Cortex of kidney (tissue), 1 donor: ENCODE measurements at places on chromosomes 11 and 22.

- no peak for DNase-seq
Measured at GRCh38 chr11:9571071-9571762, 2.3 kb upstream of the WEE1 start.

GRCh38 chr11:70824605-70825245 is 426.4 kb downstream of the CTTN start:
- DNase-seq, result no peak

- no peak for DNase-seq
Measured at GRCh38 chr11:75394085-75394840, 5.1 kb upstream of the RPS3 start.

GRCh38 chr11:64443001-64443400 is 84.0 kb downstream of the RPS6KA4 start:
- DNase-seq, result no peak

- DNase-seq, result no peak
Measured at GRCh38 chr11:60918939-60919265, 4.9 kb downstream of the TMEM109 start.

DNA sequence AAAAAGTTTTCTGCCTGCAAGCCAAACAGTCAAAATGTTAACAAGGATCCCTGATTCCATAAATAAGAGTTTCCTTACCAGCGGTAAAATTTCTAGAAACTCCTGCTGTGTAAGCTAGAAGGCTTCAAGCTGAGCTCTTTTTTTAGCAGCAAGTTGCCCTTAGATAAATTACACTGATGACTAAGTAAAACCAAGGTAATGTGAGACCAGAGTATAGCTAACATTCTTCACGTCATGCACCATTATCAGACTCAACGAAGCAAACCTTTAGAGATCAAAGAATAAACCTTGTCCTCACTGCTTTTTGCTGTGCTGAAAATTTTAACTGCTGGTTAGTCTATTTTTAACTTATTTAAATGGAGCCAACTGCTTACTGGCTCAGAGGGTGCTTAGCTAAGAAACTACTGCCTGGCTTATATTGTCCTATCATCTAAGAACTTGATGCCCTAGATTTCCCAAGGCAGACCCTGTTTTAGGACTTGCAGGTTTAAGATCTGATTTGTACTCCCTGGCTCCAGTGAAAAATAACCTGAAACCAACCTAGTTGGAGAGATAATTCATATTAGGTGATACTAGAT is 900.7 kb downstream of the JRKL start:
- DNase-seq, result no peak

DNA sequence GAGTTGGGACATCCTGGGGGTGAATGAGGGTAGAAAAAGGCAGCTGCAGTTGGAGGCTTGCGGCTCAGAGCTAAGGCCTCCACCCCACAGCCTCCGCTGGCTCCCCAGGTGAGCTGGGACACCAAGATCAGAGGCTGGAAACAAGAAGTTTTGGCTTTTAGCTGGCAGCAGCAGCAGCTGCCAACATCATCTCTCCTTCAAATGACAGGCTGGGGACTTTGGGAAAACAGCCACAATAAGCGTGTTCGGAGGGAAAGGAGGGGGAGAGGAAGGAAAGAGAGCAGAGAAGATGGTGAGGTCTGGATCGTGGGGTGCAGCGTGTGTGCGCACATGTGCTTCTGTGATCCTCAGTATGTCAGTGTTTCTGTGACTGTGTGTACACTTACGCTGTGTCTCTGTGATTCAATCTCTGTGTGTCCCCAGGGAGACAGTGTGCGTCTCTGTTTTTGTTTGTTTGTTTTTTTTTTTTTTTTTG is 62.0 kb upstream of the RASD2 start:
- DNase-seq, result no peak

- DNase-seq, result no peak
Measured at GRCh38 chr22:42320443-42321416, 50.3 kb upstream of the TCF20 start.
